Colonic mucosa (tissue), 4 donors: ENCODE measurements at places on chromosomes 16 and 17.

DNA sequence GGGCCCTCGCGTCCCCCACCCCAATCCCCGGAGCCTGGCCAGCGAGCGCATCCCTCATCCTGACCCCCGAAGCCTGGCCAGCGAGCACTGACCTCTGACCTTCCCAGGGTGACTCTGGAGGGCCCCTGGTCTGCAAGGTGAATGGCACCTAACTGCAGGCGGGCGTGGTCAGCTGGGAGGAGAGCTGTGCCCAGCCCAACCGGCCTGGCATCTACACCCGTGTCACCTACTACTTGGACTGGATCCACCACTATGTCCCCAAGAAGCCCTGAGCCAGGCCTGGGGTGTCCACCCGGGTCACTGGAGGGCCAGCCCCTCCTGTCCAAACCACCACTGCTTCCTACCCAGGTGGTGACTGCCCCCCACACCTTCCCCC, 2.3 kb downstream of the TPSD1 start:
- H3K4me1 ChIP-seq = no peaks in the 10 kb centered on the region
- DNase-seq = no peak
- H3K4me3 ChIP-seq = no peak overlapping the region
- peaks cover 36% of the 10 kb centered on the region for H3K27me3 ChIP-seq

DNA sequence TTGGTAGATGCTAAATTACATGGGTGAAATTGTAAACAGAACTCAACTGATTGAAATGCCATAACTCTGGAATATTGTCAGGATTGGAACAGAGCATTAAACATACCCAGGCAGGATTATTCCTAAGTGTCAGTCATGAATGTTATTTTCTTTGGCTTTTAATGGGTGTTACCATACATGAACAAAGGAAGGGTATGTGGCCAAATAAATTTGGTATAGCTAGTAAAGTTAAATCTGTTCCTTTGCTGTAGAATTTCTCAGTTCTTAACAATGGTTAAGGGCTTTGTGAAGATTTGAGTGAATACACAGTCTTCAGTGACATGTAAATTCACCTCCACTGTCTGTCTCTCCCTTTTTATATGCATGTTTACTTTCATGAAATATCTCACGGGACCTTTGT, 679.5 kb upstream of the CDH8 start:
- no peak overlapping the region for H3K27ac ChIP-seq
- H3K27me3 ChIP-seq = no peaks in the 10 kb centered on the region
- no peaks in the 10 kb centered on the region for H3K4me1 ChIP-seq
- no peak for DNase-seq

DNA sequence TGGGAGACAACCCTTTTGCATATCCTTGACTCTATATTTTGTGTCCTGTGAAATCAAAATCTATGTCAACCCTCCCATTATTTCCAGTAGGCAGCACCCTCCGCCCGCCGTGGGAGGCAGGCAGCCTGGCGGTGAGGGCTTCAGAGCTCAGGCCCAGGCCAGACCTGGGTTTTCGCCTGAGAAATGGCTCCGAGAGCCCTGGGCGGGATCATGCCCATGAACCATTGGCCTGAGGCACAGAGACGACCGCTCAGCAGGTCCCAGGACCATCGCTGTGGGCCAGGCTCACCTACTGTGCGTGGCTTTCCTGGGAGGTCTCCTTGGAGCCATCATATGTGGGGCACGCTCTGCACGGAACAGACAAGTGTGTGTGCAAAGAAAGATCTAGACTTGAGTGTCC, 6.3 kb upstream of the SLC38A8 start:
- H3K4me3 ChIP-seq = no peak overlapping the region
- DNase-seq = no peak
- no peaks in the 10 kb centered on the region for H3K4me1 ChIP-seq
- peaks cover 4% of the 10 kb centered on the region for H3K27me3 ChIP-seq

DNA sequence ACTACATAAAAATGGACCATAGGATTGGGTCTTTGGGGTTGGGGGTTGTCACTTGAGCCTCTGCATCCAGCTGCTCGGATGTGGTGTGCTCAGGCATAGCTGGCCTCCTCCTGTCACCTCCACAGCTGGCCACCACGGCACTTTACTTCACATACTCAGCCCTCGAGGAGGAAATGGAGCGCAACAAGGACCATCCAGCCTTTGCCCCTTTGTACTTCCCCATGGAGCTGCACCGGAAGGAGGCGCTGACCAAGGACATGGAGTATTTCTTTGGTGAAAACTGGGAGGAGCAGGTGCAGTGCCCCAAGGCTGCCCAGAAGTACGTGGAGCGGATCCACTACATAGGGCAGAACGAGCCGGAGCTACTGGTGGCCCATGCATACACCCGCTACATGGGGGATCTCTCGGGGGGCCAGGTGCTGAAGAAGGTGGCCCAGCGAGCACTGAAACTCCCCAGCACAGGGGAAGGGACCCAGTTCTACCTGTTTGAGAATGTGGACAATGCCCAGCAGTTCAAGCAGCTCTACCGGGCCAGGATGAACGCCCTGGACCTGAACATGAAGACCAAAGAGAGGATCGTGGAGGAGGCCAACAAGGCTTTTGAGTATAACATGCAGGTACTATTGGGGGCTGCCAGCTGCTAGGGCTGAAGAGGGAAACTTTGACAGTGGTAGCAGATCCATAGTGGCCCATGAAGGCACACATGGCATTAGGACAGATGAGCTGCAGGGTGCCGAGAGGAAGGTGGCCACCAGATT, 30.8 kb downstream of the CDIP1 start:
- H3K27me3 ChIP-seq = no peaks in the 10 kb centered on the region
- H3K27ac ChIP-seq = no peak overlapping the region
- DNase-seq = no peak
- peaks cover 8% of the 10 kb centered on the region for H3K4me1 ChIP-seq
- H3K4me3 ChIP-seq = no peak overlapping the region

DNA sequence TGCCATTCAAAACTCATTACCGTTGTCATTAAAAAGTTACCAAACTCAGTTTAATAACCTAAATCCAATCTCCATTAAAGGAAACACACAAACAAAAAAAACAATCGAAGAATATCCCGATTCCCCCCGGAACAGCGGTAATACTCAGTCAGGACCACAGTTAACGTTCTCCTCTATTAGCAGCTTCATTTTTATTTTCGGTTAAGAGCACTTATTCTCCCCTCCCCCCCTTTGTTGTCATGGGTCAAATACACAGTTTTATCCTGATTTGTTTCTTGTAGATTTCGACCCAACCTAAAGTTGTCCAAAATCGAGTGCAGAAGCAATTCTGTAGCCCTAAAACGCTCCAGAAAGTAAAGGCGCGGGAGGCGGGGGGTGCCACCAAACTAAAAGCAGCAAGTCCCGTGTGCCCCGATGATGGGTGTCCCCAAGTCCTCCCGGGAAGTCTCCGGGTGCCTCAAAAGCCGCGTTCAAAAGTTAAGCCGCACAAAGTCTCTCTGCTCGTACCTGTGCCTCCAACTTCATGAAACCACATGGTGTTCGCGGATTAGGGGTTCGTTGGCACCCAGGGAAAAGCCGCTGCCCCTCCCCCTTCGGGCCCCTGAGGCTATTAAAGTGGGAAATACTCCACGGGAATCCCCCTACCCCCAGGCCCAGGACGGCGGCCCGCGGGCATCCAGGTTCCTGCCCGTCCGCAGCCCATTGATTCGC, 996 bp downstream of the SUMO2 start:
- H3K27ac ChIP-seq = peak overlapping the region; percentile 99
- no peaks in the 10 kb centered on the region for H3K27me3 ChIP-seq
- no peaks in the 10 kb centered on the region for H3K36me3 ChIP-seq
- peak overlapping the region; percentile 94 for H3K4me3 ChIP-seq

DNA sequence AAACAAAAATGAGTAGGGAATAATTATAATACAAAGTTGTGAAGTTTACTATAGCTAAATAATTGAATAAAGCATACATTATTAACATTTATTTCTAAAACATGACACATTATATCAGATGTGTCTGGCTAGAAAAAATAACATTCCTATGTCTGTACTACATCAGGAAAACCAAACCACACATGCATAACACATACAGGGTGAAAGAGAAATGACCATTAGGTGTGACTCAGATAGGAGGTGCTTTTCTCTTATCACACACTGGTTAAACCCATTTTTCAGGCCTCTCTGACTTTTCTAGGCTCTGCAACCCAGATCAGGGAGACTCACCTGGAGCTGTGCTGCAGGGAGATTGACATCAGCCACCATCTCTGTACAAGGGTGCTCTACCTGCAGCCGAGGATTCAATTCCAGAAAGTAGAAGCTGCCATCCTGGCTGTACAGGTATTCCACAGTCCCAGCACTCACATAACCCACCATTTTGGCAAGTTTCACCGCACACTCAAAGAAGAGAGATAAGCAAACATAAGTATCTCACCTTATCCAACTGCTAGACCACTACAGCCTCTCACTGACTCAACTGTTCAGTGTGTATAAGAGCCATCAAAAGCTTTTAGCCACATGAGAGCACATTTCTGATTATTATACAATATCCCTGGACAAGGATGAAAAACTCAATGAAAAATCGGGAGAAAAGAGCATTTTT, 116.6 kb upstream of the C17orf78 start:
- peaks cover 8% of the 10 kb centered on the region for H3K36me3 ChIP-seq
- no peak overlapping the region for H3K27ac ChIP-seq
- no peak overlapping the region for H3K4me3 ChIP-seq

DNA sequence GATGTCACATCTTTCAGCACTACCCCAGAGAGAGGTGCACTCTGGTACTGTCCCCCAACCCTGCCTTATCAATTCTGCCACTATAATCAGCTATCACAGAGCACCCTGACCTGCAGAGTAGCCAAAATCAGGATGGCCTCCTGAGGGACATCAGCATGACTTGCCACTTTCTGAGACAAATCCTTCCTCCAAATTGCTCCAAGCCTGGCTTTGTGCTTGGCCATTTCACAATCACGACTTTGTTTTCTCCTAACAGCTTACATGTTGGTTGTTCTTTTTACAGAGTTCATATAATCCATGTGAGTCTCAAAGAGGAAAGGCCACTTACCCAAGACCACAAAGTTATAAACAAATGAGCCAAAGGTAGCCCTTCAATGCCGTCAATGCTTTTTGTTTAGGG, 449.0 kb upstream of the CDH5 start:
- DNase-seq = no peak
- H3K27ac ChIP-seq = no peak overlapping the region
- no peaks in the 10 kb centered on the region for H3K4me1 ChIP-seq
- no peak overlapping the region for H3K4me3 ChIP-seq
- H3K27me3 ChIP-seq = no peaks in the 10 kb centered on the region

- no peak overlapping the region for H3K4me3 ChIP-seq
- no peak for DNase-seq
- H3K27me3 ChIP-seq = no peaks in the 10 kb centered on the region
- H3K36me3 ChIP-seq = no peaks in the 10 kb centered on the region
- no peaks in the 10 kb centered on the region for H3K4me1 ChIP-seq
- H3K27ac ChIP-seq = no peak overlapping the region
Observed at GRCh38 chr16:84848986-84849634, 29.3 kb downstream of the CRISPLD2 start.

- H3K27me3 ChIP-seq = no peaks in the 10 kb centered on the region
- no peak for DNase-seq
- H3K36me3 ChIP-seq = no peaks in the 10 kb centered on the region
- peak overlapping the region; percentile 81 for H3K27ac ChIP-seq
Observed at GRCh38 chr17:66713533-66714042, 121.3 kb upstream of the CACNG5 start.
